ENCODE measurements at places on chromosomes 4 and X.

- no peak for DNase-seq
These were observed 45.1 kb upstream of the HSD17B10 start for GRCh38 chrX:53479301-53479700.

GRCh38 chr4:107444-108429 lies 16.6 kb upstream of the ZNF718 start:
- DNase-seq, result no peak

DNA sequence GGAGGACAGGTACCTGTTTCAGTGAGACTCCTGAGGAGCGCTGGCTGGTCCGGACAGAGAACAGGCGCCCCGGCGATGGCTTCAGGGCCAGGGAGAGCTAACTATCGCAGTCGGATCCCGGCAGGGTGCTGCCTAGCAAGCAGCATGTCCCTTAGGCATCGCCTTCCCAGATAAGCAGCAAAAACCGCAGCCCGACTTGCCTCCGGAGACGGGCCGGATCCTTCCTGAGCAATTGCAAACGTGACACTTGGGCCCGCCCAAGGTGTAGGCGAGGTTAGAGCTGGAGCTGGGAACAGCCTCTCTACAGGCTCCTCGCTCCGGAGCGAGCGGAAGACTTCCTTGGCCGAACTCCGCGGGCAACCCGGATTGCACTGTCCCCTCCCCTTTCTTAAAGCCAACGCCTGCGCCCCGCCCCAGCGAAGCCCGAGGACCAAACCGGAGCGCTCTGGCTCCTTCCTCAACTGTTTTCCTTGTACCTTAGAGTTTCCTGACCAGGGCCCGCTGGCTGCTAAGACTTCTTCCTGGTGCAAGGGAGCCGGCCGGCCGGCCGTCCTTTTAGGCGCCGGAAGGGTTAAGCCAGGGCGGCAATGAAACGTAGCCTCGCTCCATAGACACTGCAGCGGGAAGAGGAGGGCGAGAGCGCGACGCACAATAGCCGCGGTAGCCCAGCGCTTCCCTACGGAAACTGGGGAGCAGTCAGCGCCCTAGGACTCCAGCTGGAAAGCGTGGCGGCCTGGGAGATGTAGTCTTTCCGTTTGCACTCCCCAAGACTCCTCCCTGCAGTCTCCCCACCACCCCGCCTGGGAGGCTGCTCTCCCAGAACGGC lies at the start of gene OPHN1:
Gene OPHN1 (minus strand): TSS at position 341 of the 826 bp plus-strand sequence. CDS start 475 bp downstream, outside the sequence.
- DNase-seq, result no peak

DNA sequence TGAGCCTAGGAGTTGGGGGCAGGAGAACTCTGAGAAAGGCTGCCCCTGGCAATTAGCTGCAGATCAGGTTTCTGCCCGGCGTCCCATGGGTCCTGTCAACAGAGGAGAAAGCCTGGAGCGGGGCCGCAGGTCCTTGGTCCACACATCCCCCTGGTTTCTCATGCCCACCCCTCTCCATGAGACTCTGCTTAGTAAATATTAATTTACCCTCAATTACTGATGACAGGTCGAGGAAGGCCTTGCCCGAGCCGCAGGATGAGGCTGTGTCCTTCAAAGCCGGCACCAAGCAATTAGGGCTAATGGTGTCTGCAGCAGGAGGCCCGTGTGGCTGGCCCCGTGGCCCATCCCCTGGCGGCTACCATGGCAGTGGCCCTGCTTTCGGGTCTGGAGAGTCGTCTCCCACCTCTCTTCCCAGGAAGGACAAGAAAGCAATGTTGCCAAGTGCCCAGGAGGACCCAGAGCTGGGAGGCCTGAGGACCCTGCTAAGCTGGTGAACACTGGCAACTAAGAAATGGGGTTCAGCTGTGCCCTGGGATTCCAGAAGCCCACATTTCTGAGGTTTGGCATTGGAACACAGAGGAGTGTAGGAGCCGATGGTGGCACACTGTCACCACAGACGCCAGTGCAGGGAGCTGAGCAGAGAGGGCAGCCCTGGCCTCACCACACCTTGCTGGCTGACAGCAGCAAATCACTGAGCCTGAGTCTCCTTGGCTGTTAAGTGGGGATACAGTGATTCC lies 114.6 kb downstream of the CPZ start:
- DNase-seq, result no peak

GRCh38 chr4:145451895-145452294 lies 29.8 kb upstream of the SMAD1 start:
- no peak for DNase-seq
